ENCODE measurements at places on chromosomes 7 and 10.

DNA sequence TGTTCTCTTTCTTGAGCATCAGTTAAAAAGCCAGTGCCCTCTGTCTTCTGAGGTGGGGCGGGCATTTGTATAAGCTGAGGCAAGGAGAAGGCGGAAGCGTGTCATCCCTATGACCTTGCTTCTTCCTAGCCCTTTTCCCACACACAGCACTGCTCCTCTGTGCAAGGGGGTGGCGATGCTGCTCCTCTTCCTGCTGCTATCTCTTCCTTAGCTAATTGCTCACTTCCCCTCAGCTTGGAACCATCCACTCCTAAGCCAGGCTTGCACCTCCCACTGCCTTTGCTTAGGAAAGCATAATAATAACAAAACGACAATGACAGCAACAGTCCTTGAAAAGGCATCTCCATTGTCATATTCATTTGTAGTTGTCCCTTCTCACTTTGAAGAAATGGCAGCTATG is 366.9 kb downstream of the PHTF2 start:
- DNase-seq: no peak

DNA sequence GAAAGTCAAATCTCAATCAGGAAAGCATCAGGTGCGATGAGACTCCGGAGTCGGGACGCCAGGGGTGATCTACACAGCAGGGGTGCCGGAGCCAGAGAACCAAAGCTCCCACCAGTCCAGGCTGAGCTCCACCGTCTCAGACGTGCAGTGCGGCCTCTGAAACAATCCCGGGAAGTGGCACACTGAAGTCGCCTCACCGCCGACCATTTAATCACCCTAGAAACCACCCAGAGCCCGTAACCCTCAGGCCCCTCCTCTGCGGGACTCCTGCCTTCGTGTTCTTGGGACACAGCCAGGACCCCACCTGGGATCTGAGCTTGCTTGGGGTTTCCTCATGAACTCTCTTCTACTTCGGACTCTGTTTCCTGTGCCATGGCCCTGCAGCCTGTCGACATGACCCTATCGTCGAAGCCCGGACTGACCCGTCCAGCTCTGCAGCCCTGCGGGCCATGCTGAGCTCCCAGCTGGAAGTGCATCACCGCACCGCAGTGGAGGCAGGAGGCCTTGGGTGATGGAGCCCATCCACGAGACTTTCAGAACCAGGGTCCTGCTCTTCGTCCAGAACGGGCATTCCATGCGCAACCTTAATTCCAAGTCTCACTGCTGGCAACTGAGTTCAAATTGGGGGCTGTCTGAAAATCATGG is 266.4 kb downstream of the PTPRN2 start:
- no peak for DNase-seq

- DNase-seq: no peak
These were observed 127.6 kb downstream of the CCNY start for GRCh38 chr10:35463878-35464277.

- no peak for DNase-seq
These were observed 57.0 kb upstream of the EFCAB10 start for GRCh38 chr7:105638334-105638733.

- DNase-seq: peak; percentile 48
These were observed 68.0 kb upstream of the SAMD8 start for GRCh38 chr10:75043256-75044131.

DNA sequence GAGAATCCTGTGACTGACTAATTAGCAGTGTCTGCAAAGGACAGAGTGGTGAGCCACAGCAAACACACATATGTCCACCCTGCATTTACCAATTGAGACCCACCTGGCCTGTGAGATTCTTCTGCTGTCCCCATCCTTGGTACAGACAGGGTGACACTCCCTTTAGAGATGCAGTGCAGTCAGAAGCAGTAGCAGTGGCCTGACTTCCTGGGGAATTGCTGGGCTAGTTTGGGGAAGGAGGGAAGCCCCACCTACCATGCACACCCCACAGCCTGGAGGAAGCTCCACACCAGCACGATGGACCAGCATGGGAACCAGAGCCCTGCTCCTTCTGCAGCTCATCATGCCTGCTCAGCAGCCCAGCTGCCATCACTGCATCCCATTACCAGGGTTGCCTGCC is 924.9 kb upstream of the ZNF722 start:
- DNase-seq: no peak

- DNase-seq: no peak
These were observed 18.5 kb downstream of the SHH start for GRCh38 chr7:155793720-155794119.

All from activated naive CD4-positive, alpha-beta T cell treated with anti-CD3 and anti-CD28 coated beads, Interleukin-2, amount 50 U/mL, for 72 hours (primary cell).